ENCODE measurements at places on chromosomes 6 and 20.
A peak's percentile ranks its signal among the peaks of the same experiment; 100 is the strongest.

DNA sequence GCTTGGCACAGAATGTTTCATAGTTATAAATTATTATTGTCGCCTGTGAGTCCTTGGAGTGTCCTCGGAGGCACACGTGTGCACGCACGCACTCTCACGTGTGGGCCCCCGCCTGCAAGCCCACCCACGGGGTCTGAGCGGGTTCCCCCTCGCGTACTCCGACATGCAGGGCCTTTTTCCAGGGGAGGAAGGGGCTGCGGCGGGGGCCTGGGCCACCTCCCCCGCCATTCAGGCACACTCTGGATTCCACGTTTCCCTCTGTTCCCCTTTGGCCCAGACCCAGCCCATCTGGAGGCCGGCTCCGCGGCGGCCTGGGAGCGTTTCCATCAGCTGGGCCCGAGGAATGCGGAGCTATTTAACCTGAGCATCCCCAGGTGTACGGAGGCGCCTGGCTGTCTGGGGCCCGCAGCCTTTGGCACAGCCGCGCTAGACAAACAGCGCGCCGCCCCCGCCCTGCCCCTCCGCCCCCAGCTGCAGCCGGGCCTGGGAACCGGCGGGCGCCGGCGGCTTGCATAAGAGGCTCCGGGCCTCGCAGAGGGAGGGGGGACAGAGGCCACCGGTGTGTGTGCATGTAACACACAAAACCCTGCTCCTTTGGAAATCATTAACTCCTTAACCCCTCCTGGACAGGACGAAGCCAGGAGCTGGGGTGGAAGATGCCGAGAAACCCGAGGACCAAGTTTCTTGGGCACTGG, 3.3 kb downstream of the ID1 start:
- no peak for DNase-seq

GRCh38 chr6:89928604-89929003, 34.3 kb downstream of the GJA10 start:
- DNase-seq = no peak

DNA sequence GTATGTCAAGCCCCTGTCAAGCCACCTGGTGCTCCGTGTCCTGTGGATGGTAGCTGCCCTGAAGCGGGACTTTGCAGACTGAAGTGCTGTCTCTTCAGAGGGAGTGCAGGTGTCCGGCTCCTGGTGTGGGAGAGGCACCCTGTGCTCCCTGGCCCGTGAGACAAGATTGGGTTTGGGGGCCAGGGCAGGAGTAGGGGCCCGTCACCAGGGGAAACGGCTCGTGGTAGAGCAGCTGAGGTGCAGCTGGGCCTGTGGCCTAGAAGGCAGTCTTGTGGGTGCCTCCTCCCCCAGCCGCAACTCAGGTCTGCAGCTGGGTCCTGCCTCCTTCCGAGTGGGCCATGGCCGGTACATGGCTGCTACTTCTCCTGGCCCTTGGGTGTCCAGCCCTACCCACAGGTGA, at the start of gene PTCRA:
Gene PTCRA, plus strand, starts transcription at position 322 of the 400 bp plus-strand sequence. Its CDS starts 17 bp downstream, at position 339.
- DNase-seq = no peak

DNA sequence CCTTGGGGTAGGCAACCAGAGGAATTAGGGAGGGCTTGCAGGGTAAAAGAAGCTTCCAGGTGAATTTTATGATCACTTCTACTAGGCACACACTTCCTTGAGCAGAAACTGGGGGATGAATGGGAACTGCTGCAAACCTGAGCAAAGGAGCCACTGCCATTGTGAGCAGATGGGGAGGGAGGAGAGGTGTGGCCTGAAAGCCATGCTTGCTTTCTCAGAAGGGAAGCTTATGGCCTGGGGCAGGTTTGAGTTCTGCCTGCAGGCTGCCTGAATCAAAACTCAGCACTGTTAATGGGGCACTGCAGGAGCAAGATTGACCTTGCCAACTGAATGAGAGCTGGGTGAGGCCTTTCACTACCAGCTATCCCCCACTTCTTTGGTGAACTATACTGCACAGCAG, 328.1 kb downstream of the NKAIN2 start:
- DNase-seq = no peak

GRCh38 chr6:128098000-128098581, 197.2 kb upstream of the THEMIS start:
- DNase-seq = no peak

DNA sequence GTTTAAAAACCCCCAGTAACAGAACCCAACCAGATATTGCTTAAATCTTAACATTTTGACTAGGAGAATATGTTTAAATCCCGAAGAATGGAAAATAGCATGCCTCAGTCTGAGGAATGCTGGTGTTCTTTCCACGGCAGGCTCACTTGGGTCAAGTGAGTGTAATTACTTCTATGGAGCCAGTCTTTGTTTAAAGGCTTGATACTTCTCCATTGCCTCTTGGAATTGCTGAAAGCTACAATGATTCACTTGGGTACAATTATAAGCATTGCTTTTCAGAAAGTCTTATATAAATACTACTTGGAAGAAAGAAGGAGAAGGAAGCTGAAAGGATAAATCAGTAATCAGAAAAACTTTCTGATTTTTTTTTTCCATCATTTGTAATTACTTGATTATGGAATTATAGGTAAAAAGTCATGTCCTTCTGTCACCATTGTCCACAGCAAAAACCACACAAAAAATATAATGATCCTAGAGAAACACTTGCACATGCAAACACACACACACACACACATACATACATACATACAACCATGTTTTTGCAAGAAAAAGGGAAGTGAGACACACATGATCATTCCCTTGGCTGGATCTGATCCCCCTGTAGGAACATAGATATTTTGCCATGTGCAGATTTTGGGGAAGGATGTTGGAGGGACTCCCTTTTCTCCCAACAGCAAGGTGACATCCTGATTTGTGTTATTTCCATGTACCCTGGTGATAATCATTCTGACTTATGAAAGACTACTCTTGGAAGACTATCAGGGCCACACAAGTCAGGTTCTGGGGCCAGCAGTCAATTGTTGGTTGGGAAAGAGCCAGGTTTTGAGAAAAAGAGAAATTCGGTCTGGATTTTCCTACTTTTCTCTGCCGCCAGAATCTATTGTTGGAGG, 396.0 kb upstream of the BTBD3 start:
- DNase-seq = no peak

DNA sequence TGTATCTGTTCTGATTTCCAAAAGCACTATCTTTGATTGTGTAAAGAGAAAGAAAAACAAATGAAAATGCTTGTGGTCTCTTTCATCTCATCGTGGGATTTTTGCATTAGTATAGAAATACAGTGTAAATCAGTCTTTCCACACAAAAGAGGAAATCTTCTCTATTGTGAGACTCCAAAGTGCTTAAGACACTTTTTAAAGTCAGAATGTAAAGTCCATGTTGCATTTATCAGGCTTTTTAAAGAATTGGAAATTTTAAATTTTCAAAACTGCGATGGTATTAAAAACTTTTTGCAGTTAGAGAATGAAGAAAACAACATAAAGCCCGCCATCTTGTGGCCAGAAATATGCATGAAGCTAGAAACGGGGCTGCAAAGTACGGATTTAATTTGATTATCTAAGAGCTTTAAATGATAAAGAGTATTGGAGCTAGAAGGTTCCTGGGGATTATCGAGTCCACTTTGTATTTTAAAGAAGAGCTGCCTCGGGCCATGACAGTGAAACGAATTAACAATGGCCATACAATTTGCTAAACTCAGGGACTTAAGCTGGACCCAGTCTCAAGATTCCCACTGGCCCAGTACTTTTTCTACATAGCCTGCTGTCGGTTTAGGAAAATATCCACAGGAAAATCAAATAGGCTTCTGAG, 339.6 kb downstream of the ARHGAP18 start:
- DNase-seq = peak; percentile 77

DNA sequence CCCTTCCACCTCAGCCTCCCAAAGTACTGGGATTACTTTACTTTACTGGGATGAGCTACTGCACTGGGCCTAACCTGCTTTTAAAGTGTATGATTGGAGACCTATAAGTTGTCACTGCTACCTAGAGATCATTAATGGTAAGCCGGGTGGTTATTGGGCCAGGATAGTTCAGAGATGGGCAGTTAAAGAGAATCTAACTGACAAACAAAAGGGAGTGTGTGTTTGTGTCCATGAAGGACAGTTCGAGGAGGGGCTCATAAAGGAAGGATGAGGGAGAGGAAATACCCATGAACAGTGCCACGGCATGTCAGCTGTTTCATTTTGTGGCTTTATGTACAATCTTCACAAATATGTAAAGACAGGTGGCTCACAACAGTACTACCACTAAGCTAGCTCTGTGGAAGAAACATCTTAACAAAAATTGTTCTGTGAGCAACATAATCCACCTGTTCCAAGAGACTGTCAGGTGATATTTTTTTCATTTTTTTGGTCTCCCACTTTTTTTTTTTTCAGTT, 69.7 kb upstream of the FAM8A1 start:
- no peak for DNase-seq

- DNase-seq = no peak
These were observed 512.8 kb upstream of the JARID2 start for GRCh38 chr6:14732844-14733757.

DNA sequence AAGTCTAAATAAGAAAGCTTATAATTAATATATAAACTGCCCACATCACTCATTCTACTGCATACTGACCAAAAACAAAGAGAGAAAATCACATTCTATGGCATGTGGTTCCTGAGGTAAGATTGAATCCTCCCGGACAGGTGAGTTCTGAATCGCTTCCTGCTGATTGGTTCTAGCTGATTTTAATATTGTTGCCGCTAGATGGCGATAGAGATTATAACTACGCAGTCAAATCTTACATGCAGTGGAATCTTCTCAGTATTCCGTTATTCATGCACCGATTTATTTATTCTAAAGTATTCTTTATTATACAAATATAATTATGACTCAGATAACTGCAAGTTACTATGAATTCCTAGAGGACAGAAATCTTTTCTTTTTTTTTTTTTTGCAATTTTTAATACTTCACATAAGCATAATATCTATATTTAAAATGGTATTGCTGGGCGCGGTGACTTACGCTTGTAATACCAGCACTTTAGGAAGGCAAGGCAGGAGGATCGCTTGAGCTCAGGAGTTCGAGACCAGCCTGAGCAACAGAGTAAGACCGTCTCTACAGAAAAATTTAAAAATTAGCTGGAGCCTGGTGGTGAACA, 24.2 kb upstream of the TMX4 start:
- DNase-seq = peak; percentile 44

- DNase-seq = no peak
These were observed 234.5 kb upstream of the ZNF217 start for GRCh38 chr20:53828088-53828681.

- DNase-seq = no peak
These were observed 139.6 kb upstream of the RNF24 start for GRCh38 chr20:4154958-4155411.

GRCh38 chr6:73030791-73031782, 194.2 kb downstream of the KHDC1L start:
- DNase-seq = no peak

- no peak for DNase-seq
These were observed 9.5 kb upstream of the NR2E1 start for GRCh38 chr6:108156180-108156937.

DNA sequence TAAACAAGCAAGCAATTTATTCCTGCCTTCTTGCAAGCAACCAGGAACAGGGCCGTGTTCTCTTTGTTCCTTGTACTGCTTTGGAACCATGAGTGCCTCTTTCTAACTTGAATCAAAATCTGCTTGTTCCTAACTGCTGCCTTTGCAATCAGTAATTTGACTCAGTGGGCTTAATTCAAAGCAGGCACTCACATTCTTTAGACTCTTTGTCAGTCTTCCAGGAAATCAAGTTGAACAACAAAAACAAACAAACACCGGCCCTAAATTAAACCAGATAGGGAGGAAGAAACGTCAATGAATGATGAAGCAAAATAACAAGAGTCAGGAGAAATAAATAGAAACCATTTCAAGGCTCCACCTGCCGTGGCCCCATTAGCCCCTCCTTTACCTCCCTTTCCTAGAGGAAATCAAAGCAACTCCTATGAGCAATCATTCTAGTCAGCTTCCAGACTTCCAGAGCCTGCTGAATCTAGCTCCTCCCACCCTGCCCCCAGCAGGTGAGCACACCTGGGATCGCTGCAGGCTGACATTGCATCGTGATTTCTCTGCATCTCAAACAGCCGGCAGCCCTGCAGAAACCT, 582.2 kb upstream of the FLRT3 start:
- DNase-seq = no peak

DNA sequence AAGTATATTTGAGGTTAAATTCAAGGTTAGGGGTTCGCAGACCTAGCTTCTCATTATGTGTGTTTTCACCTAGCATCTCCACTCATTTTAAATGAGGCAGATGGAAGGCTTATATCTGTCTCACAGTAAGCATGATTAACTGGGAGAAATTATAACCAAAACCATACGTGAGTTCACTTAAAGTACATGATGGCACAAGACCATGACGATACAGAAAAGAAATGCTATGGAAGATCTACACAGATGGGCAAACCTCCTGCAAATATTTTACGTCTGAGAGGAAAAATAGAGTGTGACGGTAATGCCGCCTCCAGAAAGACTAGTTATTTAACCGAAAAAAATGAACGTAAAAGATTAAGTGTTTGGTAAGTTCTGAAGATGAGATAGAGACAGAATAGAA, 337.8 kb downstream of the FARS2 start:
- no peak for DNase-seq

DNA sequence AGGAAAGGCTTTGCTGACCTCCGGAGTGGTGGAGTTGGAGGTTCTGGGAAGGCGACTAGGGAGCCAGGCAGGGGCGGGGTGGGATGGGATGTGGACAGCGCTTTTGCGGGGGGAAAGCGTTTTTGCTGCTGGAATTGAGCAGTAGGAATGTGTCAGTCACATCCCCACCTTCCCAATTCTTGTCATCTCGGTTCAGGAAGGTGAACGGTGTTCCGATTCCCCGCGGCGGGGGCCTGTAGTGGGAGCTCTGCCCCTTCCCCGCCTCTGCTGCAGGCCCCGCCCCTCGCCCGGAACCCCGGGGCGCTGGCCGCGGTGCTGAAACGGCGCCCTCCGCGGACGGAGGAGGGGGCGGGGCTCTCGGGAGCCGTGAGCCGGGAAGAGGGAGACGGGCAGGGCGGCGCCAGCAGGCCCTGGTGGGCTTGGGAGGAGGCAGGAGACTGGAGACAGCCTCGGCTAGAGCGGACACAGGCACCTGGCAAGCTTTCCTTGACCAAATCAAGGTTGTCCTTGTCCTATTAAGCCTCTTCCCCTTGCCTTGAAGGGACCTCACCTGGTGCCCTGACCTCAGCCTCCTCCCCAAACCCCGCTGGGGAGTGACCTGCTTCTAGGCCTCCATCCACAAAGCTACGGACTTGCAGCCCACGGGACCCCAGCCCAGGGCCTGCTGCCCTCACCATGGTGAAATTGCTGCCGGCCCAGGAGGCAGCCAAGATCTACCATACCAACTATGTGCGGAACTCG, at the start of gene LHFPL5:
Gene LHFPL5, plus strand, starts transcription at position 357 of the 741 bp plus-strand sequence. Its CDS starts 319 bp downstream, at position 676.
- no peak for DNase-seq

DNA sequence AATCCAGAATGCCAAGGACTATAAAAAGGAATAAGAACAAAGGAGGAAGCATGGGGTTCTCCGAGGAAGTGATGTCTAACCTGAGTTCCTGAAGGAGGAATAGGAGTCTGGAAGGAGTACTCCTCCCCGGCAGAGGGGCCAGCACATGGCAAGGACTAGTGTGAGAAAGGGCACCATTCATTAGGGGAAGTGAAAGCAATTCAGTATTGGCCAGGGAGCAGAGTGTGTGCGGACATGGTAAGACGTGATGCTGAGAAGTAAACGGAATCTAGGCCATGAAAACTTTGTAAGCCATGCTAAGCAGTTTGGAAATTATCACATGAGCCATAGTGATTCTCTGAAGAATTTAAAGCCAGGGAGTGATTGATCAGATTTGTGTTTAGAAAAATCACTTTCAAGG, 218.9 kb upstream of the PRDM1 start:
- DNase-seq = no peak

GRCh38 chr6:39008737-39009136, 39.8 kb upstream of the GLP1R start:
- DNase-seq = no peak

Data from SK-N-MC (cell line).